ENCODE measurements at places on chromosomes 12 and 14.

GRCh38 chr12:6183689-6184428 lies 16.3 kb upstream of the CD9 start:
- no peak for DNase-seq

GRCh38 chr12:64665514-64665913 lies 55.2 kb downstream of the RASSF3 start:
- DNase-seq: peak; percentile 49

- DNase-seq: no peak
These were observed 8.8 kb upstream of the MAP4K5 start for GRCh38 chr14:50541159-50541567.

GRCh38 chr12:121579190-121579791 lies 1.5 kb downstream of the KDM2B start:
- DNase-seq: peak; percentile 25

GRCh38 chr12:65996146-65996545 lies 134.4 kb downstream of the LLPH start:
- no peak for DNase-seq

DNA sequence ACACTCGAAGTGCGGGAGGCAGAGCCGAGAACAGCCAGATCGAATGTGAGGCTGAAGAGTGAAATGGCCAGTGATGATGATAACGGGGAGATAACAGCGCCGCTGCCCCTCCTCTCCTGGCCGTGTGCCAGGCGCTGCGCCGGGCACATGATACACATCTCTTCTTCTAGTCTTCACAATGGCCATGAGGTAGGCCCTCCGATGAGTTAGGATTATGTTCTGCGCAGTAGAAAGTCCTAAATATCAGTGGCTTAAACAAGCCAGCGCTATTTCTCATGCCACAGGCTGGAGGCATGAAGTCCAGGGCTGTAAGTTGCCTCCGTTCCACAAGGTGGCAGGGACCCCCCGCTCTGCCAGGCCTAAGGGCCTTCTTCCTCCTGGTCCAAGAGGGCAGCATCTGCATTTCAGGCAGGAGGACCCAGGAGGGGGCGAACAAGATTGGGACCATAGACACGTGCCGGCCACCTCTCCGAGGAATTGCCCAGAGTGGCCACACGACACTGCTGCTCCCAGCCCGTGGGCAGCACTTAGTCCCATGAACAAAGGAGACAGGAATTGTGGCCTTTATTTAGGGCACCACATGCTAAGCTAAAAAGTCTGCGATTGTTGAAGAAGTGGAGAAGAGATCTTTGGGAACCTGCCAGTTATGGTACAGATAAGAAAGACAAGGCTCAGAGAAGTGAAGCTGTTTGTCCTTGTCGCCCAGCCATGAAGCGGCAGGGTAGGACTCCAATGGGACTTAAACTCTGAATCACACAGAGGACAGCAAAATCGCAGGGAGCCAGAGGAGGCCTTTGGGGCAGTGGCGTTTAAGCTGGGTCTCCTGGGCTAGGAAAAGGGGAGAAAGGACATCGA lies 10.9 kb upstream of the HVCN1 start:
- DNase-seq: no peak

- peak; percentile 18 for DNase-seq
These were observed 914 bp upstream of the PACS2 start for GRCh38 chr14:105313381-105314286.

Measured in stimulated activated CD4-positive, alpha-beta T cell treated with anti-CD3 and anti-CD28 coated beads, Interleukin-4, amount 100 ng/mL, for 4 hours (primary cell).